ENCODE measurements at places on chromosomes 11 and 22.

DNA sequence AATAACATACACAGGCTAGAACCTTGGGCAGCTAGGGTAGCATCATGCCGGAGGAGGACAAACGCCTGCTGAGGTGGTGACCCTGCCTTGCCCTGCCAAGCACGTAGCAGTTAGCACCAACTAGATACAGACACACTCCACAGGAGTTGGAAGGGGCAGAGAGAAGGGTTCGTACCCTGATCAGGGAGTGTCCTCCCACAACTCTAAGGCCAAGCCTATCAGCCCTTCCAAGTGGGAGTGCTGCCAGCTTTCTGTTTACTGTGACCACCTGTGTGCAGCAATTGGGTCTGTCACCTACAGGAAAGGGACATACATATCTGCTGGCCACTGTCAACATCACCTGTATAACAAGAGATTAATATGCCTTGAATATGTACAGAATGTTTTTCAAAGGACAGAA, 1.9 kb upstream of the THAP7 start:
- no peak for DNase-seq

DNA sequence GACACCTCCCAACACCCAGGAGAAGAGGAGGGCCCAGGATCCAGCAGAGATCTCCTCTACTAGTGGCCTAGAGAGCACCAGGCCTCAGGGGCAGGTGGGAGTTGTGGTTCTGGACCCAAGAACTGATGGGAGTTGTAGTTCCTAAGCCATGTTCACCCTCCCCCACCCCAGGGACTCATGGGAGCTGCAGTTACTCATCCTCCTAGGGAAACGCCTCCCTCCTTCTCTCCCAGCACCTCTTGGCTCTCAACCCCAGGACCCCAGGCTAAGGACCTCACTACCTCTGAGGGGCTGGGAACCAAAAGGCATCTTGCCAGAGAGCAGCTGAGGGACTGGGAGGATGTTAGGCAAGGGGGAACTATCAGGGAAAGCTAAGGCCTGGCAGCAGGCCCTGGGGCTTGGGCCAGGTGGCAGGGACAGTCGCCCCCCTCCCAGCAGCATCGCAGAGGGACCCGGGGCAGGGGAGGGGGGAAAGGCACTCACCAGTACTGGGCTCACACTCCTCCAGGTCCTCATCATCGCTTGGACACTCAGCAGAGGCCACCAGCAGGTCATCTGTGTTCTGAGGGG, 28.9 kb downstream of the SLC22A12 start:
- DNase-seq, result peak; percentile 53

DNA sequence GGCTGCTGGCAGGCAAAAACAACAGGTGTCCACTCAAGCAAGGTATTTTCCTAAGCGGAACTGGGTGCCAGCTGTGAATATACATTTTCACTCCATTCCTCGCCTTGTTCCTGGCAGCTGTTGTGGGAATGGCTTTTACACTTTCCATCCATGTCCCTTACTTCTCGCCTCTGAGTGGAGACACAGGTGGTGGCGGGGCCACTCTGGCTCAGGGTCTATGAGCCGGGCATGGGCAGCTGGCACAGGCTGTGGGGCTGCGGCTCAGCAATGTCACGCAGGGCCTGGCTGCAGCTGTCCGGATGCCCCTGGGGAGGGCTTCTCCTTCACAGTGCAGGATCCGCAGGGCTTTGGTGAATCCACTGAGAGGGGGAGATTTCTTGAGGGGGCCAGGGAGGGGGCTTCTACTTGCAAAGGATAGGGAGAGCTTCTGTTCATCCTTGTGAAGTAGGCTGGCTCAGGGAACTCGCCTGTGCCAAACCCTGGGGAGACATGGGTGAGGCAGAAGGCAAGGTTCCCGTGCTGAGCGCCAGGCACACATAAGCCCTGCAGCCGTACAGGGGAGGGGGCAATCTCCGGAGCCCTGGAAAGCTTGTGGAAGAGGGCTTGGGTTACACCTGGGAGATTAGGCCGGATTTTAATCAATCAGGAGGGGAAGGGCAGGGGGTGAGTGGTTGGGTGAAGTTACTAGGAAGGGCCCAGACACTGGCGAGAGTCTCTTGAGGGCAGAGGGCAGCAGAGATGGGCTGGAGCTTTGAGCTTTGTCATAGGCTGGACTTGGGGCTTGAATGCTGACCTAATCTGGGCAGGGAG, 45.7 kb downstream of the KCNQ1OT1 start:
- DNase-seq, result no peak

DNA sequence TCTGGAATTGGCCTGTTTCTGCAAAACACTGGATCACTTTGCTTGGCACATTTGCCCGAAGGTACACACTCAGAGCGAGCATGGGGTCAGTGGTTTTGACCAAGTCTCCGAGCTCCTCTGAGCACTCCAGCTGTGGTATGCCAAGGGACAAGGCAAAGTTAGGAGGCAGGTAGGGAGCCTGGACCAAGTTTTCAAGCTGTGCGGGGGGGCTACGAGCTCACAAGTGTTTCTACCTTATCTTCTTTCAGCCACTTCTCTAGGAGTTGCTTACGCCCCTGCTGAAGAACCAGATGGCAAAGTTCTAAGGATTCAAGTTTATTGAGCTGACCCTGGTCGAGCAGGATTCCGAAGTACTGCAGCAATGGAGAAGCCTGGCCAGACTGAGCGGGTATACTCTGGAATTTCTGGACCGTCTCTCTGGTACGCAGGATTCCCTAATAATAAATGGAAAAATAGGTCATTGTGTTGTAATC, 54.7 kb upstream of the SLC25A1 start:
- no peak for DNase-seq

DNA sequence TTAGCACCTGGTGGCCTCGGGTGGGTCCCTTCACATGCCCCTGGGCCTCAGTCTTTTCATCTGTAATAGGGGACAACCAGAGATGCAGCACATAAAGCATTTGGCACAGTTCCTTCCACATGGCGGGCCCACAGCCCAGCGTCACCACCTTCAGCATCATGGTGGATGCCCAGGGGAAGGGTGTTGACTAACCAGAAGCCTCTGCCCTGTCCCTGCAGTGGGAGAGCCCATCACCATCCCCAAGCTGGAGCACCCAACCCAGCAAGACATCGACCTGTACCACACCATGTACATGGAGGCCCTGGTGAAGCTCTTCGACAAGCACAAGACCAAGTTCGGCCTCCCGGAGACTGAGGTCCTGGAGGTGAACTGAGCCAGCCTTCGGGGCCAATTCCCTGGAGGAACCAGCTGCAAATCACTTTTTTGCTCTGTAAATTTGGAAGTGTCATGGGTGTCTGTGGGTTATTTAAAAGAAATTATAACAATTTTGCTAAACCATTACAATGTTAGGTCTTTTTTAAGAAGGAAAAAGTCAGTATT, 14.8 kb upstream of the UVRAG start:
- DNase-seq, result no peak

- DNase-seq, result no peak
These were observed 10.0 kb downstream of the PRR33 start for GRCh38 chr11:1881442-1882264.

- no peak for DNase-seq
These were observed 9.8 kb downstream of the LRRC32 start for GRCh38 chr11:76660533-76661305.

- DNase-seq, result no peak
These were observed 566.8 kb upstream of the KIRREL3 start for GRCh38 chr11:127567237-127567932.

GRCh38 chr11:111010391-111011274, 234.9 kb upstream of the POU2AF2 start:
- no peak for DNase-seq

GRCh38 chr11:69437876-69438205, 43.6 kb upstream of the LINC01488 start:
- DNase-seq, result no peak

- DNase-seq, result no peak
These were observed 1250.5 kb downstream of the BRD1 start for GRCh38 chr22:48577014-48577690.

GRCh38 chr11:63015521-63016215, at the start of gene SLC22A8:
TSS of gene SLC22A8 (minus strand) at chr11:63015841. CDS start at chr11:63014958, 883 bp downstream.
- DNase-seq, result no peak

- DNase-seq, result peak; percentile 80
These were observed 16.2 kb downstream of the CAPN5 start for GRCh38 chr11:77082838-77083565.

- DNase-seq, result no peak
These were observed 1.3 kb downstream of the CDHR5 start for GRCh38 chr11:623349-623869.

DNA sequence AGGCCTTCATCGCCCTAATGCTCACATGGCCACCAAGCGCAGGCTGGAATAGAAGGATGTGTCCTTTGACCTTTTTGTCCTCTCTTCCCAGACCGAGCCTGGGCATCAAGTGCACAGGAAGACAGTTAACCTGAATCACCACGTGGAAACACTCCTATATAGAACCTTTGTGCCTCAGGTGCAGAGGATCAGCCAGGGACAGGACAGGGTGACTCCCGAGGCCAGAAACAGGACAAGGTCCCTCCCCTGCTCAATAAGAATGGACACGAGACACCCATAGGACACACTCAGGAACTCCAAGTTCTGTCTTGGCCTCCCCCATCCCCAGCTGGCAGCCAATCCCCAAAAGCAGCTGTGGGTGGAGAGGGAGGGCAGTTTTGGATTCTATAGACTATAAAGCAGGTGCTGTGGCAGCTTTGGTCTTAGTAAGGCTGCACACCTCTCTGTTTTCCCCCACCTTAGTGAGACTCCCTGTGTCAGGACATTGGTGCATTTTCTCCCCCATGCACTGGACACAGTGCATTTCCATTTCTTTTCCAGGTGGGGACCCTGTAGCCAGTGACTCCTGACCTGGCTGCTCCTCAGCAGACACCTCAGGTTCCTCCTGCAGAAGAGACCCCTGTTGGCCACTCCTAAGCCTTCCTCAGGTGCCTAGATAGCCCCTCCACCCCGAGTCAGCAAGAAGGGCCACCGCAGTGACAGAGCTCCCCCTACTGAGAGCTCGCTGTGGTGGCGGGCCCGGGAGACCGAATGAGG, 43.6 kb upstream of the POU2AF1 start:
- peak; percentile 56 for DNase-seq

GRCh38 chr11:1126935-1127663, 30.7 kb upstream of the MUC5AC start:
- DNase-seq, result no peak
